ENCODE measurements at places on chromosomes 13 and 19.
A peak's percentile ranks its signal among the peaks of the same experiment; 100 is the strongest.

GRCh38 chr19:6674868-6675305, 4.9 kb upstream of the TNFSF14 start:
- peak; percentile 84 for DNase-seq

DNA sequence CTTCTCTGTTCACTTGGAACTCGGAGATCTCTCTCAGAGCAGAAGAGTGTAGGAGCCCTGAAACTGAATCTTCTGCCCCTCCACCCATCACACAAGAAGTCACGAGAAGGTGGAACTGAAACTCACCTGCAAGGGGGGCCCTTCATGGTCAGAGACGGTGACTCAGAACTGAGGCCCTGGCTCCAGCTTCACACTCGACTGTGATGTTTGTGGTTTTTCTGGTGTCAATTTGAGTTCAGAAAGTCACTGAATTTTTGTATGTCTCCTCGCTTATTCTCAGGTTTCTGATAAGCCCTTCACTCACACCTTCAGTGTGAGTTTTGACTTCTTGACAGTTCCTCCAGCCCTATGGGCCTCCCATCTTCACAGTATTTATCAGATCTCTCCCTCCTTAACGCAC, 23.1 kb downstream of the SIGLEC5 start:
- DNase-seq = no peak

DNA sequence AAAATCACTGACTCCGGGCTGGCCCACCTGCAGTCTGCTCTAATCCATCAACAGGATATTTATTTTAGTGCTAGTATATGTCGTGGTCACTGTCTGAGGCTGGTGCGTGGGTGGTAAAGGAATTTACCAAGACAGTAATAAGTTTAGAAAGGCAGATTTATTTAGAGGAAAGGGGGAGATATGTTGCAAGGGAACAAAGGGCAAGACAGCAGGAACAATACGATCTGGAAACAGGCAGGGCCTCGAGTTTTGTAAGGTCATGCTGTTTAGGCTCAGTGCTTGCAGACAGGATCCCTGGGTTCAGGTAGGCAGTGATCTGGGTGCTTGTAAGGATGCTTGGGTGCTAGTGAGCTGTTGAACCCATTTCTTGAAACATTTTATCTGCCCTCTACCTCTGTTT, 748.2 kb upstream of the SLITRK5 start:
- DNase-seq = no peak

DNA sequence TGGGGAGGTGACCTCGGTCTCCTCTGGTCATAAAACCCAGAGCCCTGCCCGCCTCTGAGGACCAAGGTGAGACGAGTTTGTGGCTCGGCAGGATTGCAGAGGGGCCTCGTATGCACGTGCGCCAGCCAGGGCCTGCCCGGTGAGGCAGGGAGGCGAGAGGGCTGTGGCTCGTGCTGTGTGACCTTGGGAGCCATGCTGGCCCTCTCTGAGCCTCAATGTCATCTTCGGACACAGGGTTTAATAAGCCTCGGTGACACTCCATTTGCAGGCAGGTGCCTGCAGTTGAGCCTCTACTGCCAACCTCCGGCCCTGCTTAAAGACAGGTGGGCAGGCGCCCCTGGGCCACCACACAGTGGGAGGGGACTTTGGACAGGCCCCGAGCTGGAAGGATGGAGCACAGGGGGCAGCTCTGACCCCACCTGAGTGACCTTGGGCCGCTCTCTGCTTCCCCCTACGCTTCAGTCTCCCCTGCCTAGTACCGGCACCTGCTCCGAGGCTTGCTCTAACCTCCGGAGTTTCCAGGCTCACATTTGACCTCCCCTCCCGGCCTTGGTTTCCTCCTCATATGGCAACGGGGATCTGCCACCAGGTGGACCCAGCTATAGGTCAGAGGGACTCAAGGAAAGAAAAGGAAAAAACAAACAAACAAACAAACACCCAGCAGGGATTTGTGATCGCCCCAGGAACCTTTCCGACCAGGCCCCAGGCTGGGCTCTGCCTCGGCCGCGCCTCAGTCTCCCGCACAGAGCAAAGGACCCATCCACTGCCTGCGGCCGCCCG, 3.1 kb downstream of the ZBTB7A start:
- DNase-seq = no peak

- no peak for DNase-seq
Observed at GRCh38 chr19:11198175-11198534, 810 bp upstream of the KANK2 start.

DNA sequence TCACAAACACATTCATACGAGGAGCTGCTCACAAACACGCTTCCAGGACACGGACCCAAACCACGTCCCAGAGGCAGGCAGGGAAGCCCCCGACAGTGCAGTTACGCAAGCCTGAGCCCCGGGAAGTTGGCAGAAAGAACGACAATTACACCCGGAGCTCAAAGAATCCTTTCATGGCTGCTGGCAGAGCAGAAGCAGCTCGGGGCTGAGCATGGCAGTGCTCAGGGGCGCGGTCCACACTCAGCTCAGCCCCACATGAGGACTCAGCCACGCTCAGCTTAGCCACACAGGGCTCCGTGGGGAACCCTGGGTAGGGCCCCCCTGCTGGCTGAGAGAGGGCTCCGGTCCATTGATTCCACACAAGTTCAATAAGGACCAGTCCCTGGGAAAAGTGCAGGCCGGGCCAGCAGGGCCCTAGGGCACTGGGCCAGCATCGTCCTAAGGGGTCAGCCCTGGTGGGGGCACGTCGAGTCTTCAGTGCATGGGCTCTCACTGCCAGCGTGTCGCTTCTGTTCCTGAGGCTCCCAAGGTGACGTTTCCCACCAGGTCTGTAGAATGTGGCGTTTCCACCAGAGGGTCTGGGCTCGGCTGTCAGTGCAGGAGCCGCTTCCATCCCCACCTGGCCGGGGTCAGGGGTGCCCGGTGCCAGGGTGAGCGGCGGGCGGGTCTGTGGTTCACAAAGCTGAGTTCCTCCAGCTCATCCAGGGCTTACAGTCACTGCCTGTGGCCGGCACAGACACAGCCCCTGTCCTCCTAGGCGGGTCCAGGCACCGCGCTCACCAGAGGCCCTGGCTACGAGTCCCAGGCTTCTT, 23.1 kb downstream of the GAS6 start:
- no peak for DNase-seq

DNA sequence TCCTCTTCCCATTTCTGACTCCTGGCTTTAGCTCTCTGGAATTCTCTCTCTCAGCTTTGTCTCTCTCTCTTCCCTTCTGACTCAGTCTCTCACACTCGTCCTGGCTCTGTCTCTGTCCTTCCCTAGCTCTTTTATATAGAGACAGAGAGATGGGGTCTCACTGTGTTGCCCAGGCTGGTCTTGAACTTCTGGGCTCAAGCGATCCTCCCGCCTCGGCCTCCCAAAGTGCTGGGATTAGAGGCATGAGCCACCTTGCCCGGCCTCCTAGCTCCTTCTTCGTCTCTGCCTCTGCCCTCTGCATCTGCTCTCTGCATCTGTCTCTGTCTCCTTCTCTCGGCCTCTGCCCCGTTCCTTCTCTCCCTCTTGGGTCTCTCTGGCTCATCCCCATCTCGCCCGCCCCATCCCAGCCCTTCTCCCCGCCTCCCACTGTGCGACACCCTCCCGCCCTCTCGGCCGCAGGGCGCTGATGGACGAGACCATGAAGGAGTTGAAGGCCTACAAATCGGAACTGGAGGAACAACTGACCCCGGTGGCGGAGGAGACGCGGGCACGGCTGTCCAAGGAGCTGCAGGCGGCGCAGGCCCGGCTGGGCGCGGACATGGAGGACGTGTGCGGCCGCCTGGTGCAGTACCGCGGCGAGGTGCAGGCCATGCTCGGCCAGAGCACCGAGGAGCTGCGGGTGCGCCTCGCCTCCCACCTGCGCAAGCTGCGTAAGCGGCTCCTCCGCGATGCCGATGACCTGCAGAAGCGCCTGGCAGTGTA, 2.7 kb downstream of the APOE start:
- DNase-seq = no peak

GRCh38 chr19:10474962-10475451, 28.1 kb downstream of the KEAP1 start:
- no peak for DNase-seq

DNA sequence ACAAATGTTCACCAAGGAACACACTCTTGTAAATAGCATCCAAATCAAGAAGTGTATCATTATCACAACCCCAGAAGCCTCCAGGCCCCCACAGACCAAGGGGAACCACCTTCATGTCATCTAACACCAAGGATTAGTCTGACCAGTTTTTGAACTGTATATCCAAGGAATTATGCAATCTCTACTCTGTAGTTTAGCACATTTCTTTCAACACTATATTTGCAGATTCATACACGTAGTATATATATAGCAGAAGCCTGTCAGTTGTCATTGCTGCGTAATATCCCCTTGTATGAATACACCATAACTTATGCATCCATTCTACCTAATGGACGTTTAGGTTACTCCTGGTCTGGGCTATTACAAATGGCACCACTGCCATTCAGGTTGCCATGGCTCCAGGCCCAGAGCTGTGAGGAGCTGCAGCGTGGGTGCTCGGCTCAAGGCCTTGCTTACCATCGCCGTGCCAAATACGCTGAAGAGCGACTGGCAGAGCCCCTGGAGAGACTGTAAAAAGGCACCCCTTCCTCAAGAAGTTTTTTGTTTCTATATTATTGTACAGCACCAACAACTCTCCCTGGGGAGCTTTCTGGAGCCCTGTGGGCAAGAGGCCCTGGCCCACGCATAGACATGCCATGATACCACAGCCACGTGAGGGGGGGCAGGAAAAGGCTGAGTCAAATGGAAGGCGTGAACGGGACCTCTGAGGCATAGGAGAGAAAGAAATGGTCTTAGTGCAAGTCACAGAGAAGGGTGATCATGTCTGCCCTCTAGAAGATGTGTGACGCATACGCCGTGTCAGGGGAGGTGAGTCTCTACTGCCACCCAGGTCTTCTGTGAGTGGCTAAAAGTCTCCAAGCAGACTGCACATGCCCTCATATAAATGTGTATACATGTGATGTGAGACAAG, 10.8 kb downstream of the LATS2 start:
- no peak for DNase-seq

DNA sequence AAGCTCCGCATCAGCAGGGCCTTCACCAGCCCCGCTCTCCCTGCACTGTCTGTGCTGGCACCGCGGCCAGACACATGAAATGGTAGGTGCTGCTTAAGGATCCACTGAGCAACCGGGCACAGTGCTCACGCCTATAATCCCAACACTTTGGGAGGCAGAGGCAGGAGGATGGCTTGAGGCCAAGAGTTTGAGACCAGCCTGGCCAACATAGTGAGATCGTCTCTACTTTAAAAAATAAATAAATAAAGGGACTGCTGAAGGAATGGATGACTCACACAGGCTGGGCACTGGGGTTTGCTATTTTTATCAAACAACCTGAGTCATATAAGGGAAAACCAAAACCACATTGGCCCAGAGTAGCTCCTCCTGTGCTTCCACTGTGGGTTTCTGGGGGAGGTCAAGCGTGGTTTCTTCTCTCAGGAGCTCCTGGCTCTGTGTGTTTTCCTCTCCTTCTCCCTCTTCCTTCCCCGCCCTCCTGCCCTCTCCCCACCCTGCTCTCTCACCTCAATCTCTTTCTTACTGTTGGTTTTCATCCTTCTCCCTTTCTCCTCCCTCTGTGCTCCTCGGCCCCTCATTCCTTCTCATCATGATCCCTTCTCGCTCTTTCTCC, 21.3 kb downstream of the VRK3 start:
- no peak for DNase-seq

- no peak for DNase-seq
Observed at GRCh38 chr13:64525687-64526086, 2704.4 kb downstream of the PCDH9 start.

GRCh38 chr19:57103573-57104277, 16.1 kb upstream of the USP29 start:
- DNase-seq = peak; percentile 9

GRCh38 chr13:94583926-94584325, 12.0 kb downstream of the TGDS start:
- no peak for DNase-seq

DNA sequence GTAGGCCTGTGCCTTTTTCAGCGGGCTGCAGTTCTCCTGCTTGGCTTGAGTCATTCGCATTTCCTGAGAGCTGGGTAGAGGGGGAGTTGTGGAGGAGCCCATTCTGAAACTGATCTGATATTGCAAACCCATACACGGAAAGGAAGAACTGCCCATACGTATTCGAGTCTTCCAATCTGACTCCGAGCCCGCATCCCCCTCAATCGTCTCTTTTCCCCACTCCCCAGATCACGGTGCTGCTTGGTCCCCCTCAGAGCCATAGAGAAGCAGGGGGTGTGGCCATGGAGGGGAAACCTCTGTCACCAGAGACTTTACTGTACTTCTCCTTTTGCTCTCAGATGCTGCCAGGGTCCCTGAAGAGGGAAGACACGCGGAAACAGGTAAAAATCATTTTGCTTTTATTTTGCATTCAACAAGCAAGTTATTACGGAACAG, at the start of gene CD22:
CD22 (plus strand) TSS at position 337 of the 435 bp plus-strand sequence. CDS start 2,854 bp downstream, outside the sequence.
- no peak for DNase-seq

DNA sequence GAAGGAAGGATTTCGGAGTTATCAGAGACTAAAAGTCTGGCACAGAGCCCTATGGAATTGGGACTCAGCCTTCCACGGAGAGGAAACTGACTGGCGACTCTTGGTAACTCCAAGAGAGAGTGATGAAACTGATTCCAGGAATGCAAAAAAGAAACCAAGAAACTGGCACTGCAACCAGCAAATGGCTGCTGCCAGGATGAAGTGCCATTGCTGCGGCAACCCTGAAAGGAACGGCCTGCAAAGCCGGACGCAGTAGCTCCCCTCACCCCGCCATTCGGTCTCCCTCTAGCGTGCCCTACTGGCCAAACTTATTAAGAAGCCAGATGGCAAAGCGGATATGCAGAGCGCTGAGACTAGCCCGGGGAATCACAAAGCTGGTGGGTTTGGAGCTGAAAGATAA, 236.0 kb downstream of the PCDH9 start:
- no peak for DNase-seq

DNA sequence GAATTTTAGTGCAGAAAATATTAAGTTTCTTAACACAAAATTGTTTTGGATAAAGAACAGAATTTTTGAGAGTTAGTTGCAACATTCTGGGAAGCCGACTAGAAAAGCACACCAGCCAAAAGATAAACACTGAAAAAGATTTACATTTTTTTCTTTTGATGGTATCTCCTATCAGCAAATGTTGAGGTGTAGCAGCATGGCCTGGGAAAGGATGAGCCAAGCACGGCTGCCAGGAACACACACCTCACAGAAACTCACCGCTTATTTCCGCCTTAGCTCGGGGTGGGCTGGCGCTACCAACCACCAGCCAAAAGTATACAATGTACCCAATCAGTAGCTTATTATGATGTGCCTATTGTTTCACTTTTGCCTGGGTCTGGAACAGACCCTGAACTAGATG, 134.7 kb downstream of the MIPEP start:
- no peak for DNase-seq

- no peak for DNase-seq
Observed at GRCh38 chr13:47845981-47846380, 155.1 kb downstream of the SUCLA2 start.

GRCh38 chr13:29791997-29792780, 58.2 kb downstream of the UBL3 start:
- DNase-seq = no peak

- DNase-seq = no peak
Observed at GRCh38 chr13:39415008-39415802, 187.8 kb downstream of the LHFPL6 start.
